ENCODE measurements at places on chromosomes 2 and 18.

DNA sequence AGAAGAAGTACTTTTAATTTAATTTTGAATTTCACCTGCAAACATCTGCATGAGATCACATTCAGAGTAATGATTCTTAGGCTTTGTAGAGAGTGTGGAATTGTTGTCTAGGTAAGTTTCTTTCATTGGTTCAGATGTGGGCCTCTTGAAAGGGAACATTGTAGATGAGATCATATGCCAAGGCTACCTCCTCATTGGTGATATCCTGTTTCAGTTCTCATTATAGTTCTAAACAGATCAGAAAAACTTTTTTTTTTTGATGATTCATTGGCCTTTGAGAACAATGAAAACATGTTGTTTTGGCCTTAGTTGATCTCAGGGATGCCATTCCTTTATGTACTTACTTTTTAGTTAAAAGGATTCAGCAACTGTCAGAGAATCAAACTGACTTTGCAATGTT lies 44.5 kb downstream of the EML6 start:
- DNase-seq: no peak

GRCh38 chr2:162243715-162244114 lies 470 bp upstream of the FAP start:
- DNase-seq: no peak

DNA sequence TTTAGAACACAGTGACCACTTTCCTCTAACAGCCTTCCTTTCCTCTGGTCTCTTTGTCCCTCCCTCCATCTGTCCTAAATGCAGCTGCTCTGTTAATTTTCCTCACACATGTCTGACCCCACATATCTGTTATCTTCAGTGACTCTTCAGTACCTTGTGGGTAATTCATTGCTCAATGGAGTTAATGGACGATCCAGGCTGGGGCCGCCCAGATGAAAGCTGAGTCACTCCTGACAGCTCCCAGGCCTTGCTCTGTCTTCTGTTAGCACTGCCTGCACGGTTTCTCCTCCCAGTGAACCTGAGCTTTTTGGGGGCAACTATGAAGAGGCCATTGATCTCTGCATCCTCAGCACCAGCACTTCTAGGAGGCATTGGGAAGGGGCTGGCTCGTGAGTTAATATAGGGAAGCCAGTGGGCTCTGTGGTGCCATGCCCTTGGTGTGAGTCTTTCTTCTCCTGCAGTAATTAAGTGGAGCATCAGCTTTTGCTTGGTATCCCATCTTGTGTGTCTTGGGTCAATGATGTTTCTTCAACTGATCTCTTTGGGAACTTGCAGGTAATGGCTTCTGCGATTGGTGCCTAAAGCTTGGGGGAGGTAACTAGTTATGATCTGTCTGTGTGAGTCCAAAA lies 67.3 kb downstream of the SNORC start:
- no peak for DNase-seq

GRCh38 chr2:200507179-200507578 lies 2.7 kb downstream of the KCTD18 start:
- no peak for DNase-seq

DNA sequence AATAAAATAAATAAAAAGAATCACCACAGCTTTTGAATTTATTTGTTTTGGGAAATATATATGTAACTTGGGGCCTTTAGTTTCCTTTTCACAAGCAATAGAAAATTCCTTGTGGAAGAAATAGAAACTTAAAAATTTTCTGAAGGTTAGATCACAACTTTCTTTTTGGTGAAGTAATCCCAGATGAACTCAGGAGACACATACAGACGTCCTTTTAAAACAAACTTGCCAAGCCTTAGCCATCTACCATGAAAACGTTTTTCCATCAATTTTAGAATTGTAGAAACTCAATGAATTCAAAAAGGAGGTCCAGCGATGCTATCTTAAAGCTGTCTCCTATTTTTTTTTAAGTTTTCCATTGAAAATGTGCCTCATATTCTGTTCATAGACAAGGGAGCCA lies 225.6 kb downstream of the ASXL3 start:
- no peak for DNase-seq

GRCh38 chr2:239285932-239286230 lies 114.9 kb downstream of the HDAC4 start:
- no peak for DNase-seq

Measured in CD4-positive, alpha-beta T cell treated with Interleukin-4 for 1 hour (primary cell).